ENCODE measurements at places on chromosomes 1 and 21. TPM values are rescaled to one million over a fixed set of nuclear protein-coding genes. Genes with fewer than 3 reads are reported as not detected.

Gene LCE1C
- polyA plus RNA-seq = not detected

Gene FASLG
- polyA plus RNA-seq = not detected

DNA sequence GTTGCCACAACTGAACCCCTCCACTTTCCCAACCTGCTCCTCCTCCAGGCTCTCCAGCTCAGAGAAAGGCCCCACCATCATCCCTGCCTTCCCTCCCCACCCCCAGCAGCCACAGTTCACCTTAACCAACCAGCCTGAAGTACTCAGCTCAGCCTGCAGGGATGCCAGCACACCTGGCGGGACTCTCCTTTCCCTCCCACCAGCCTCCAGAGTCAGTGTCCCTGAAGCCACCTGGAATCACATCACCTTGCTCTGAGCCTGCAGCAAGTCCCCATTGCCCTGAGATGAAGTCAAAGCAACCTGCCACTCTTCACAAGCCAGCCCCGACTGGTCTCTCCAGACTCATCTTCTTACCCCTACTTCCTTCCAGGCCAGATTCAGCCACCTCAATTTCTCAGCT, 26.2 kb upstream of the ZC3H12A start:
- DNase-seq = no peak

GRCh38 chr21:33206771-33207281, 22.9 kb upstream of the IFNAR2 start:
- DNase-seq = no peak

DNA sequence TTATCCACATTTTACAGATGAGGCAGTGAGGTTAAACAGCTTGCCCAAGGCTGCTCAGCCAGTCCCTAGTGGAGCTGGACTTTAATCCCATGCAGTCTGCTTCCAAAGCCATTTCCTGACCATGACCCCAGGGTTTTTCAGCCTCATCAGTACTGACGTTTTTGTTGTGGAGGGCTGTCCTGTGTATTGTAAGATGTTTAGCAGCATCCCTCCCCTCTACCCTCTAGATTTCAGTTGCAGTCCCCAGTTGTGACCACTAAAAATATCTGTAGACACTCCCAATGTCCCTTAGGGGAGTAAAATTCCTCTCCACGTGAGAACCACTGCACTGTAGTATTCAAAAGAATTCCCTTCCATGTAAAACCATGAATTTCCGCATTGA, 30.2 kb upstream of the C1orf105 start:
- no peak for DNase-seq

- no peak for DNase-seq
Measured at GRCh38 chr21:42063191-42063570, 7.9 kb upstream of the UMODL1 start.

GRCh38 chr1:15722836-15723532, 13.1 kb upstream of the SLC25A34 start:
- DNase-seq = no peak

- no peak for DNase-seq
Measured at GRCh38 chr1:16249596-16250241, 12.7 kb upstream of the CPLANE2 start.

DNA sequence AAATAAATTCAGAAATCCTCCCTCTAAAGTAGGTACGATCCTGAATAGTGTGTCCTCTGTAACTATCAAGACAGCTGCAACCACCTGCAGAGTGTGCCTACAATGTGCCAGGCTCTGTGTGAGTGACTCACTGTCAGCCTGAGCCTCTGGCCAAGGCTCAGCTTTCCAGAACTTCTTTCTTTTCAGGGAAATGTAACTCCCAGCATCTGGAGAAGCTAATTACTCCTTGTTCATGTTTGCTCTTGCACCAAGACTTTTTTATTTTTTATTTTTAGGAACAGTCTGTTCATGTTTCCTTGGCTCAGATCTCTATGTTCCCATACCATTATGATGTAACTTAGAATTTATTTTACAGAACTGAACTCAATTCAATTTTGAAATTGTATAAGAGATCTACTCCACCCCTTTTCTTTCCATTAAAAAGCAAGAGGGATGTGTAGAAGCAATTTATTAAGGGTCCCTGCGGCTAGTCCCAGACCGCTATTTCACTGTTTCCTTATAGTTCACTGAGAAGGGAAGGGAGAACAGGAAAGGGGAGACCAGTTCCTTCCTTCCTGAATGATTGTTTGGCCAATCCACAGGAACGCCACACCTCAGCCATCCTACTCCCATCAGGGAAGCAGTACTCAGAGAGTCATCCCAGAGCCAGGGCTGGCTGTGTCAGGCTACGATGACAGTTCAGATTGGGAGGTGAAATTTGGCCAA, 112.4 kb upstream of the ZNF648 start:
- no peak for DNase-seq
